Stimulated activated CD8-positive, alpha-beta memory T cell treated with anti-CD3 and anti-CD28 coated beads, Interleukin-7, amount 100 ng/mL, for 4 hours (primary cell): ENCODE measurements at places on chromosomes 5 and 9.
A peak's percentile ranks its signal among the peaks of the same experiment; 100 is the strongest.

DNA sequence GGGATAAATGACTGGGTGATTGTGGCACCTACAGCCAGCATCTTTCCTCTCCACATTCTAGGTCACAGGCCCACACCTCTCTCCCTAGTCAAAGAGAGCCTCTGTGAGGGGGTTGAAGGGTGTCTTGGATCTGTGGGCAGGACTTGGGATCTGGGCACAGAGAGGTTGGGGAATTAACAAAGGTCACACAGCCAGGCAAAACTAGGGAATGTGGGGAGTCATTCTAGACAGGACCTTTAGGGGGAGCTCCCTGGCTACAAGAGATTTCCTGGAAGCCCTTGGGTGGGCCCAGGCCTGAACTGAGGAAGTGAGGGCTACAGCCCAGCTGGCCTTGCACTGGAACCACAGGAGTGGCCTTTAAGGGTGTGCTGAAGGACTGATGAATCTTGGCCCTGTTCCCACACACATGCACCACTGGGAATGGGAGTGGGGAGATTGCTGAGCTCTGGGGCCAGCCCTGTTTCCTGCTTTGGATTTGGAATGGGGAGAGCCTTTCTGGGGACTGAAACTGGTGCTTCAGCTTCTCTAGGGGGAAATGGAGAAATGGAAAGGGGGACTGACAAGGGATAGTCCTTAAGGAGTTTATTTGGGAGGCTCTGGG, 12.4 kb upstream of the CXXC5 start:
- no peak for DNase-seq

- DNase-seq: no peak
Measured at GRCh38 chr5:1167361-1167727, 34.1 kb upstream of the SLC6A19 start.

- no peak for DNase-seq
Measured at GRCh38 chr5:20833081-20833627, 845.2 kb upstream of the CDH18 start.

- no peak for DNase-seq
Measured at GRCh38 chr9:131798246-131798645, 58.4 kb upstream of the RAPGEF1 start.

GRCh38 chr9:16154521-16155078, 601.8 kb downstream of the CCDC171 start:
- DNase-seq: peak; percentile 28

- DNase-seq: no peak
Measured at GRCh38 chr9:93126151-93126781, 7.8 kb downstream of the NINJ1 start.

DNA sequence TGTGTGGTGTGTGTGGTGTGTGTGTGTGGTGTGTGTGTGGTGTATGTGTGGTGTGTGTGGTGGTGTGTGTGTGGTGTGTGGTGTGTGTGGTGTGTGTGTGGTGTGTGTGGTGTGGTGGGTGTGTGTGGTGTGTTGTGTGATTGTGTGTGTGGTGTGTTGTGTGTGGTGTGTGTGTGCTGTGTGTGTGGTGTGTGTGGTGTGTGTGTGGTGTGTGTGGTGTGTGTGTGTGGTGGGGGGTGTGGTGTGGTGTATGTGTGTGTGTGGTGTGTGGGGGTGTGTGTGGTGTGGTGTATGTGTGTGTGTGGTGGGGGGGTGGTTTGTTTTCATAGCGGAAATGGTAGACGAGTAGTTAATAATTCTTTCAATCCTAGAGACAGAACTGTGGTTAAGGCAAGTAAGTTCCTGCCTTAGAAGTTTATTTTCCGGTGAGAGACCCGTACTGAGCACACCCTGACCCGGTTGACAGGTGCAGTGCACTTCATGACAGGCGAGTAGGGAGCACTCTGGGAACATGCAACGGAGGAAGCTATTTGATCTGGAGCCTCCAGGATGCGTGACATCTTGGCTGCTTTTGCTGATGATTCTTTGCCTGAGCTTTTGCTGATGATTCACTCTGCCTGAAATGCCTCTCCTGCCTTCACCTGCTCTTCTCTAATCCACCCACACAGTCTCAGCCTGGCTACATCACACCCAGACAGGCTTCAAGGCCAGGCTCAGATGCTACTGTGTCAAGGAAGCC, 21.7 kb upstream of the FAT2 start:
- DNase-seq: peak; percentile 27

DNA sequence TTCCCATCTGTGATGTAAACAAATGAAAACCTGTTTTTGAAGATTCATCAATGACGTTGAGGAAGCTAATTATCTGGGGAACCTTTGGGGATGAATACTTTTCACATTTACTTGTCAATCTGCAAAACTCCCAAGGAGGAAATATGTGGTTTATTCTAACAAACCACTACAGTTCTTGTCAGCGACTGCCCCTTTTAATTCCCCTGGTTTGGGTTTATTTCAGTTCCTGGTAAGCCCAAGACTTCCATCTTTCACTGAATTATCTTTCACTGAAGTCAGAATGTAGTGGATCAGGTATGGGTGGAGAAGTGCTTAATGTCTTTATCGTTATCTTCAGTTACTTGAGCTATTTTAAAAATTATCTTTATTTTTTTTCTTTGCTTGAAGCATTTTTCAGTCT, 40.2 kb downstream of the TLR4 start:
- DNase-seq: no peak

DNA sequence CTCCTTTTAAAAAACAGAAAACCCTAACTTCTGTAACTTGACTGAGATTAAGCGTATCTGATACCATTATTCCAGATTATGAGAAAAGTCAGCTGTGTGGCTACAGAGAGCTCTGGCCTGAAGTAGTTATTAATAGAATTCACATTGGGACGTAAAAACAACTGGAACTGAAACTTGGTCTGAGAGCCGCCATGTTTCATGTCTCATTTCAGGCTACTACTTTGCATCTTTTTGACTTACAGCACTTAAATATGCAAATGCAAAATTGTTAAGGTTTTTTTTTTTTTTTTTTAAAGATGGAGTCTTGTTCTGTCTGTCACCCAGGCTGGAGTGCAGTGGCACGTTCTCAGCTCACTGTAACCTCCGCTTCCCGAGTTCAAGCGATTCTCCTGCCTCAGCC, 25.2 kb downstream of the MAP3K1 start:
- DNase-seq: no peak

GRCh38 chr5:13248253-13248652, 696.2 kb downstream of the DNAH5 start:
- no peak for DNase-seq

- DNase-seq: no peak
Measured at GRCh38 chr9:130995086-130996011, 13.6 kb upstream of the LAMC3 start.

- DNase-seq: no peak
Measured at GRCh38 chr9:121317737-121318630, 50.0 kb downstream of the GSN start.

DNA sequence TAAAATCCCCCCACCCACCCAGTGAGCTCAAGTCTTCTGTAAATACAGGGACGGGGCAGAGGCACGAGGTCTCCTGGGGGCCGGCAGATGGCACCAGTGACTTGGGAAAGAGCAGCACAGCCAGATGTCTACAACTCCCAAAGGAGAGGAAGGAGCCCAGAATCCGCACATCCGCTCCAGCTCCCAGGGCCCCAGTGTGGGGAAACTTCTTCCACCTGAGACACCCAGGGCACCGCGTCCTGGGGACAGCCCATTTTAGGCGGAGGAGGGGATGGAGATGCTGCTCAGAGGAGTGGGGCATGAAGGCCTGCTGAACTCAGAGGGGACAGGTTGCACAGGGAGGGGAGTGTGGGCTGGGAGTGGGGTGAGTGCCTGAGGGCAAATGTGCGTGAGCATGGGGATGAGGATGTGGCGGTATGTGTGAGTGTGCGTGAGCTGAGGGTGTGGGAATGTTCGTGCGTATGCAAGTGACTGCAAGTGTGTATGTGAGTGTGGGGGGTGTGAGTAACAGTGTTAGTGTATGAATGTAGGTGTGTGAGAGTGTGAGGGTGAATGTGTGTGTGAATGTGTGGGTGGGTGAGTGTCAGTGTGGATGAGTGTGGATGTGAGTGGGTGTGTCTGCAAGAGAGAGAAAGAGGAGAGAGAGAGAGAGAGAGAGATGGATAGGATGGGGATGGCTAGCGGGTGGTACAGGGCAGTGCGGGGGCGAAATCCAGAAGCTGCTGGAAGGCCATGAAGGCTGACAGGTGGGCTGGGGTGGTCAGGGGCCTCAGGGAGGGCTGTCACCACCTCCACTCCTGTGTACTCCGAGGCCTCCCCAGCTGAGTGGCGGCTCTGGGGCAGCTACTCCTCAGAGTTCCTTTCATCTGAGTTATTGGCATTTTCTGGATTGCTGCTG, 63.5 kb downstream of the DUSP1 start:
- DNase-seq: no peak

DNA sequence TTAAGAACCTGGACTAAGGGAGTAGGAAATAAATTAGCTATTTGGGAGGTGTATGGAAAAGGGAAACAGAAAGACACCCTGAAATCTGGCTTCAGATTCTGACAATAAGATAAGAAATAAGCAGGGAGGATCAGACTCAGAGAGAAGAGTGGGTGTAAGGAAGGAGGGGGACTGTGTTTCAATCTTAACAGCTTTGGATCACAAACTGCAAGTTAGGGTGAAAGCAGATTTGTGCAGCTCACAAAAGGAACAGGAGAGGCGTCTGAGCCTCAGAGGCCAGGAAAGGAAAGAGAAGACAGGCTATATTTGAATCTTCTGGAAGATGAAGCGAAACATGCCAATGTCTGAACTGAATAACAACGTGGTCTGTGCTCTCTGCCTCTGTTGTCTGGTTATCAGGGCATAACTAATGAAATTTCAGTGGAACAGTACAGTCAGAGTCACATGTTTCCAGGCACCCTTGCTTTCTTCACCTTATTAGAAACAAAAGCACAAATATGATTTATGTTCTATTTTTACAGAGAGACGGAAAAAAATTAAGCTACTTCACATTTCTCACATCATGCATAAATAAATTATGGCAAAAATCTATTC, 26.6 kb downstream of the SGTB start:
- no peak for DNase-seq

GRCh38 chr5:81904166-81904565, 67.7 kb upstream of the ATG10 start:
- no peak for DNase-seq

- no peak for DNase-seq
Measured at GRCh38 chr5:168174376-168174775, 117.1 kb upstream of the WWC1 start.
